ENCODE measurements at places on chromosomes 5 and 9.

DNA sequence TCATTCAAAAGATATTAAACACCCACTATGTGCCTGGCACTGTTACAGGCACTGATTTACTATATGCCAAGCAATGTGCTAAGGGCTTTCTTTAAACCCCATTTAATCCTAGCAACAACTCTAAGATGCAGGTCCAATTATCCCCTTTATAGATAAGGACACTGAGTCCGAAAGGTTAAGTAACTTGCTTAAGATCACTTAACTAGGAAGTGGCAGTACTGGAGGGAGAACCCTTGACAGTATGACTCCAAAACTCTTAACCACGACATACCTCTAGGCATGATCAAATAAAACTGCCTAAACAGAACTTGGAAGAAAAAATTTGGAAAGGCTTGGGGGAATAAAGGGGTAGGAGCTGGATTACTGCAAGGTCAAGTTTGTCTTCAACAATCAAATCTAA lies 1.7 kb downstream of the RAB14 start:
- no peak for DNase-seq

- no peak for DNase-seq
These were observed 94.9 kb upstream of the TNC start for GRCh38 chr9:115212832-115213231.

DNA sequence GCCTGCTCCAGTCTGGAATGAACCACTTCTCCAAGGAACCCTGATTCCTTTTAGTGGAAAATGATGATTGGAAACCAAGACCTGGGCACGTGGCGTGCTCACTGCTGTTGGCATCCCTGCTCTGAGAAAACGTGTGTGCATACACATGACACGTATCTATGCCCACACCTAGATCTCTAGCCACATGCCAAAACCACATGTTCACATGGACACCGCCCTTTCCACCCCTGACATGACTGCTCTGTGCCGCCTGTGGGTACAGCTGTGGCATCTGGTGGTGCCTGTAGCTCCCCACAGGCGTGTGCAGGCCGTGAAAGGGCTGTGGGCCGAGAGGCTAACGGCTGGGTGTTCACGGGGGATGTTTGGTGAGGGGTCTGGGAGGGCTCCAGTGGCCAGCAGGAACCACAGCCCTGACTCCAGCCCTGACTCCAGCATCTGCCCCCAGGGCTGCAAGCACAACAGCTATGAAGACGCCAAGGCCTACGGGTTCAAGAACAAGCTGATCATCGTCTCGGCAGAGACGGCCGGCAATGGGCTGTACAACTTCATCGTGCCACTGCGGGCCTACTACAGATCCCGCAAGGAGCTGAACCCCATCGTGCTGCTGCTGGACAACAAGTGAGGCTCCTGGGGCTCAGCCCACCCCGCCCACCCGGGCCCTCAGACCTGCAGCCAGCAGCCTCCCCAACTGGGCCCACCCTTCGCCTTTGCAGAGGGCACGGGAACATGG lies 75.1 kb downstream of the KCNT1 start:
- DNase-seq = no peak

DNA sequence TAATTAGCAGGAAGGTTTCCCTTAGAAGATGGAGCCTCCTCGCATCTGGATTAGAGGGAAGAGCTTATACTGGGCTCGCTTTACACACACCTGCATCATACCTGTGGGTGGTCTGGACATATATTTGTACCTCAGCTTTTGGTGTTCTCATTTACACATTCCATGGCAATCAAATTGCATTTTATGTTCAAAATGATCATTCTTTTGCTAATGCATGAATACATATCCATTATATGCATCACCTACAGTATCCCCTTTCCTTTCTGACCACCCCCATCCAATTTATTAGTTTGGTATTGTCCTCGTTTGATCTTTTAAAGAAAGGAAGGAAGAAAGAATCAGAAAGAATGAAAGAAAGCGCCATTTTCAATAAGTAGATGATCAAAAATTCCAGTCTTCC lies 251.5 kb downstream of the SLF1 start:
- no peak for DNase-seq

DNA sequence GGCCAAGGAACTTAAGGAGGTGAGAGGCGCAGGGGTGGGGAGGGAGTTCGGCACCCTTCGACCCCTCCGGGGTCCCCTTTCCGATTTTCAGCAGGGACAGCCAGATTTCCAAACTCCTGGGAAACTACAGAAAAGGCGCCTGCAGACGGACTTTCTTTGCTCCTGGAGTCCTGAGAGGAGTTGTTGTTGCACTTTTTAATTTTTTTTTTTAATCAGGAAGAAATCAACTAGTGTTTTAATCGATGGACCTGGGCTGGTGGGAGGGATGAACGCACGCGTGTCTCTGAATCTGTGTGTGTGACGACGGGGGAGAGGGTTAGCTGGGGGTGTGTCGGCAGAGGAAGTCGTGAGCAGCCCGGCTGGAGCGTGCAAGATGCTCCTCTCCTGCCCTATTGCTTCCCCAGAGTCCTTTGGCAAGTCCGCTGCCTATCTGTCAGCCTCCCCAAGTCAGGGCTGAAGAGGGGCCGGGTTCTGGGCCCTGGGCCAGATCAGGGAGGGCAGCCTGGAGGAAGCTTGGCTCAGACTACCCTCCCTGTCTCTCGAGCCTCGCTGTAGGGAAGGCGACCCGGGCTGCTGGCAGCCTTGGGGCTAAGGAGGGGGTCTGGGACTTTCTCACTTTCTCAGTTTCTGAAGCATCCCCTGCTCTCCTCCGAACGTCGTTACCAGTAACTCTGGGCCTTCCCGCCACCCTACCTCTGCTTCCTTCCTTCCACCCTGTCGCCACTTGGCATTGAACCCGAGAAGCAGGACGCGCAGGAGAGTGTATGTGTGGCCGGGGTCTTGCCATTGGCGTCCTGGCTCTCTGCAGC lies 731 bp downstream of the PRR16 start:
- no peak for DNase-seq

- DNase-seq = no peak
These were observed 294.9 kb downstream of the TAF11L14 start for GRCh38 chr5:17929171-17929570.

GRCh38 chr9:12640016-12640587 lies 53.1 kb upstream of the TYRP1 start:
- no peak for DNase-seq

DNA sequence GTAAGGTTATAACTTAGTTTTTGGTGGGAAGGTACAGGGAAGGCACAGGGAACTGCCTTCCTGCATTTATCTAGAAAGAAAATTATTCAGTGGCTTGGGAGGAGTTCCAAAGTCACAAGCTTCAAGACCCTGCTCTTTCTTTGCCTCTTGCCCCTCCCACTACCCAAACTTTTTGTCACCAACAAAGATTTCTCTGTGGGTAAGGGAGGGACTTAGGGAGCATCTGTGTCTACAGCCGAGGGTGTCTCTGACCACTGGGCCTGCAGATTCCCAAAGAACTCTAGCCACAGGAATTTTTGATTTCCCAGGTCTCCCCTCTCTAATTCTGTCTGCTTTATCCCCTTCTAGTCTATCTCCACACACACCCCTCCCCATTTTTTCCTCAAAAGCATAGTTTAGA lies 2.1 kb downstream of the ECSCR start:
- DNase-seq = no peak

DNA sequence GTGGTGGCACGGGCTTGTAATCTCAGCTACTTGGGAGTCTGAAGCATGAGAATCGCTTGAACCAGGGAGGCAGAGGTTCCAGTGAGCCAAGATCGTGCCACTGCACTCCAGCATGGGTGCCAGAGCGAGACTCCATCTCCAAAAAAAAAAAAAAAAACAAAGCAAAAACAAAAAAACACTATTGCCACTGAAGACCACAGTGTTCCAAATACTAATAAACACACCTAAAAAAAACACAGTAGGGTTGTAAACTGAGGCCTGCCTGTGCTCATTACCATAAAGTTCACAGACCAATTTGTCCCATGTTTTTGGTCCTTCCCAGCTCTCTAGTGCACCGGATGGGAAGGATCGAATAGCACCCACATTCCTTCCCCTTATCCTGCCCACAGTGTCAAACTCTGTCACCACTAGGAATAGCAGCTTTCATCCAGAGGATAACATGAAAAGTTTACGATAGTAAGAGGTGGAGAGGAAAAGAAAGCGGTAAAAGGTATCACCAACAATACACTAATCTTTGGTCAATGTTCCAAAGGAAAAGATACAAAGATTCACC lies 49.2 kb downstream of the MYO10 start:
- no peak for DNase-seq

DNA sequence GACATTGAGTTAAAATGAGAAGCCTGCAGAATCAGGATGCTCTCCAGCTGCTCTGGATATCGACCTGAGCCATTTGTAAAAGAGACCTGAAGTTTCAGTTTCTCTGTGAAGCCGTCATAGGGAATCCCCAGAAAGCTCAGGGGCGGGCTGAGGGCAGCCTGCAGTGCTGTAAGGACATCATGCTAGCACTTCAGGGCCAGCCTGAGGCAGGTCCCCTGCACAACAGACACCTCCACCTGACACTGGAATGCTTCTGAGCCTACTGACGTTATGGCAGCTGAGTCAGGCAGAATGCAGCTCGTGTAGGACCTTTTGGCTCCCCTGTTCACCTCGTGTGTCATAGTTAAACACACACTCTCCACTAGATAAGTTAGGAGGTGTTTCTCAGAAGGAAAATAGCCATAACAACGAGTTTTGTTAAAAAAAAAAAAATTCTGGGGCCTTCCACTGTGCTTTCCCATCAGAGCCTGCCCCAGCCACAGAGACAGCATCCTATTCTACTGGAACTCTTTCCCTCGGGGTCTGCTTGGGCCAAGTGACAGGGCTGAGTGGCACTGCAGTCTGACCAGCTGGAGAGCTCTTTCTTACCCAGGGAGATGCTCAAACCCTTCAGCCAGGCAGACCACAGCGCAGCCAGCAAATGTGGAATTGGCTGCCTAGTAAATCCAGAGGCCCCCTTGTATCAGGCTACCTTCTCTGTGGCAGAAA lies 354.9 kb downstream of the DIRAS2 start:
- no peak for DNase-seq

DNA sequence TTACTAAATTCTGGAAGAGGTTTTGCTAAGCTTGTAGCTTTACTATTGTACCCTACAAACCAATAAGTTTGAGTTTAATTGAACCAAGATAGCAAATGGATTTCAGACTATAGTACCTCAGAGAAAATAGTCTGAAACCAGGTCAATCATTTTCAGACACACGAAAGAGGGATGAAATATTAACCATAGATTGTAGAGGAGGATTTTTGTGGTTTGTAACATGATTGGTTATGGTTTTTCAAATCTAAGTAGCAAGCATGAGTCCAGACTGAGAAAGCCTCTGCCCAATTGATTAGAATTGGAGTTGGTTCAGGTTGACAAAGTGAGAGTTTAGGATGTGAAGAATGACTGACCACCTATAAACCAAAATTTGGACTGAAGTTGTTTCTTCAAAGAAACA lies 562.7 kb upstream of the DMAC1 start:
- no peak for DNase-seq

- no peak for DNase-seq
These were observed 60.8 kb downstream of the FOXD1 start for GRCh38 chr5:73387601-73388305.

DNA sequence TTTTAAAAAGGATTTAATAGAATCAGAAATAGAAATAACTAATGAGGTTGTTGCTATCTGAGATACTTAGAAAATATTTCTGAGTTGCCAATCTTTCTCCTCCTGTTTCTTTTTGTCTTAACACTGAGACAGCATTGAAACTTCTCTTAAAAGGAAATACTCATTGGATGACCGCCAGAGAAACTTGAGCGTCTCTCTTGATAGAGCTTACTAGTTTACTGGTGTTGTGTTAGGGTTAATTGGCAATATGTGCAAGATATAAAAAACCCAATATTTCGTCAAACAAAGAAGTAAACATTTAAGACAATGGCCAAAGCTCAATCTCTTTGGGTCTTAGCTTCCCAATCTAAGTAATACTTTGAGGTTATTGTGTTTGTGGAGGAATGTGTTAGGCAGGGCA lies 176.4 kb upstream of the CHD1 start:
- DNase-seq = no peak

DNA sequence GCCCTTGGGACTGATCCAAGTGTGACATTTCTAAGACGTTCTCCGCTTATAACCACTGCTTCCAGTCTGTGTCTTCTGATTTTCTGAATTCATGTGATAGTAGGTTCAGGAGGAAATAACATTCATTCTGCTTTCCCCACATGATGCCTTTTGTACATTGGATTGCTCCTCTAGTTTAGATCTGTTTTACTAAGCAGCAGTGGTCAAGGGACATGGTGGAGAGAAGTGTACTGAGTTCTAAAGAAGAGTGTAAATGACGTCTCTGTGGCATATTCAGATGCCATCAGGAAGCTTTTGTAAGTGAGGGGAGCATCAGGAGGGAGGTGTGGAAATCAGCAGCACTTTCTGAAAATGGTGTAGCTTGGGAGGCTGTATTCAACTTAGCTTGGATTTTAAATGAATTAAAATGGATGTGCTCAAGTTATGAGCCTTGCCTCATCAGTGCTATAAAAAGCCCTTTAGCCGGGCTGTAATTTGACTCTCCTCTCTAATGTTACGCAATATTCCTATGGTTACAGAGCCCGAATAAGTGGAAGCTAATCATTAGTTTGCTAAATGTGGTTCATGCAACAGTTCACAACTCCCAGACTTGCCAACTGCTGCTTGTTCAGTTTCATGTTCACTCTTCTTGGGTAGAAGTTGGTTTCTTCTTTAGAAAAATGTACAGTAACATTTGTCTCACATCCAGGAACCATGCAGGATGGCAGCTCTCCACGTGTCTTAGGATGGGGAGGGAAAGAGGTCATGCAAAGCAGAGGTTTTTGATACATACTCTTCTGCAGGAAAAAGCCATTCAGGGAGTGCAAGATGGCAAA lies 281.3 kb downstream of the ARHGAP26 start:
- no peak for DNase-seq

- no peak for DNase-seq
These were observed 66.9 kb downstream of the MAN2A1 start for GRCh38 chr5:109756543-109757185.
